Stimulated activated CD8-positive, alpha-beta memory T cell treated with anti-CD3 and anti-CD28 coated beads, Interleukin-2, amount 100 ng/mL, for 48 hours (primary cell): ENCODE measurements at places on chromosomes 12 and 14.
A peak's percentile ranks its signal among the peaks of the same experiment; 100 is the strongest.

GRCh38 chr14:68246074-68246785, 426.7 kb downstream of the RAD51B start:
- no peak for DNase-seq

GRCh38 chr12:56158926-56159461, 835 bp downstream of the MYL6 start:
- DNase-seq = no peak

DNA sequence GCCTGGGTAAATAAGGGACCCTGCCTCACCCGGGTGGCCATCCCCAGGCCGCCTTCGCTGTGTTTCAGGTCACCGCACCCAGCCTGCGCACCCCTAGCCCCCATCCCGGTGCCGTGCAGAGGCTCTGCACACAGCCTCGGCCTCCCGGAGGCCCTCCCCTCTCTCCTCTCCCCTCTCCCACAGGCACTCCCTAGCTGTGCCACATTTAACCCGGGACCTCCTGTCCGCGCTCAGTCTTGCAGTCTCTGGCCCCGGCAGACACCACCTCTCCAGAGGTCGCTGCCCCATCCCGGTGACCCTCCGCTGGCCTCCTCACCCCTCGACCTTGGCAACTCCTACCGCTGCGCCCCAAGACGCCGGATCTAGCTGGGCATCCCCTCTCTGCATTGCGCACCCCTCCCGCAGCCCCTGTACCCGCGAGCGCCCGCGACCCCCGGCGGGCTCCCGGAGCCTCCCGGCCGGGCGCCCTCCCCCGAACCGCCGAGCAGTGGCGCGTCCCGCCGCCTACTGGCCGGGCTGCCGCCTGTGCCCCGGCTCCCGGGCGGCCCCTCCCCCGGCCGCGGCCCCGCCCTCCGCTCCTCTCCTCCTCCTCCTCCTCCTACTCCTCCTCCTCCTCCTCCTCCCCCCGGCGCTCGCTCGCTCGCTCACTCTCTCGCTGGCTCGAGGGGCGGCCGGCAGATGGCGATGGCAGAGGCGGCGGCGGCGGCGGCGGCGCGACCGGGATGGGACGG, 120.7 kb downstream of the AACS start:
- peak; percentile 53 for DNase-seq

DNA sequence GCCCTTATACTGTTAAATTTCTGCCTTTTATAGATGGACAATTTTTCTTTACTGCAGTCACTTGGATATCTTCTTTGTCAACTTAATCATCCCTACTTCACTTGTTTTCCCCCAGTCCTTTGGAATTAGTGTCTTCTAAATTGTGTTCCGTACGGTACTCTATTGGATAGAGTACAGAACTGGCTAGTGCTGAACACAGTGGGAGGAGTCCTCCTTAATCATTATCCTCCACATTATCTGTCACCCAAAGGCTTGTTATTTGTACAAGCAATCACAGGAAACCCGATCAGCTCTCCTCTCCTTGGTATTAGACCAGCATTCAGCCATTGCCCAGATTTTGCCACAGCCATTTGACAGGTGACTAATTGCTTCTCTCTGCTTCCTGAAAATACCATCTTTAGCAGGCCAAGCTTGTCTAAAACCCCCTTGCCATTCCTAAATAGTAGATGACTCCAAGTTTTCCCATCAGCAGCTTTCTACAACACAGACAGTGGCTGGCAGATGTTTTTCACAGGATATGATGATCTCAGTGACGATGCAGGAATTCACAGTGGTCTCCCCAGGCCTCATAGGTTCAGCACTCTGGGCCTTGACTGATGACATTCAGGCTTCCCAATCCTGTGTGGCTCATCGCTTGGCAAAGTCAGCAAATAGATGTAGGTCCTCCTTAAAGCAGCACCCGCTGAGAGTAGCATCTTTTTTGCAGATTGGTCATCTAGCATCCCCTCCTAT, 216.0 kb upstream of the RGS6 start:
- DNase-seq = no peak

DNA sequence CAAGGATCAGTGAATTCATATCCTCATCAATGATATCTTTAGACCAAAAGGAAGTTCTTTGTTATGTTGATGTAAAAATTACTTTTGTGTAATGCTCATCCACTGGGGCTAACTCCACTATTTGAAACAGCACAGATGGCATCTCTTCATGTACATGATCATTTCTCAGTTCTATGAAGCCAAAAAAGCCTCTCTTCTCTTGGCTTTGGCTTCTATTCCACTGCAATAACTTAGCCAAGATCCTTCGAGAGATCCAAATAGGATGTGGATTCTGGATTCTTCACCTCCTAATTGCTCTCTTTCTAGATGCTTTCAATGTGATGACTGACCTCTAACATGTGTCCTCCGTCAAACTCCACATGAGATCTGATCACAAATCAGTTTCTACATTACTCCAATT, 851.2 kb downstream of the GALC start:
- no peak for DNase-seq

DNA sequence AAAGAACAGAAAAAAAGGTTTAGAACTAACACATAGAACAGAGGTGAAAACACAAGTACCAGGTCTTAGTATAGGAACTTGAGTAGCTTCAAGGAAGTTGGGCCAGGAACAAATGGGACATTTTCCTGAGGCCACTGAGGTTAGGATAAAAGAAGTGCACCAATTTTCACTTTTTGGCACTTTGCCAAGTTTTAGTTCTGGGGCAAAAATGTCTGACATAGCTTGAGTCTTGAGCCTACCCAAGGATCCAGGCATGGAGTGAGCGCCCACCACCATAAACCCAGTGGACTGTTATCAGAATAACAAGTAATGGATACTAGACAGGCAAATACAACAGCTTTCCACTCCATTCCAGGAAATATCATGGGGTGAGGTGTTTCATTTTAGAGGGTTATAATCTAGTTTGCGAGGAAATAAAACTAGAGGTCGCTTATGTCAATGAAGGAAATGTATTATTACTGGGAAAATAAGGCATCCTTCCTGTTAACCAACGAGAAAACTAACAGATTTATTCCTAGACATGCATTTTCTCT, 199.7 kb upstream of the HMGA2 start:
- DNase-seq = no peak

GRCh38 chr14:99395909-99396530, 84.6 kb downstream of the SETD3 start:
- peak; percentile 30 for DNase-seq

- no peak for DNase-seq
These were observed 105.8 kb upstream of the ATXN7L3B start for GRCh38 chr12:74431801-74432200.

DNA sequence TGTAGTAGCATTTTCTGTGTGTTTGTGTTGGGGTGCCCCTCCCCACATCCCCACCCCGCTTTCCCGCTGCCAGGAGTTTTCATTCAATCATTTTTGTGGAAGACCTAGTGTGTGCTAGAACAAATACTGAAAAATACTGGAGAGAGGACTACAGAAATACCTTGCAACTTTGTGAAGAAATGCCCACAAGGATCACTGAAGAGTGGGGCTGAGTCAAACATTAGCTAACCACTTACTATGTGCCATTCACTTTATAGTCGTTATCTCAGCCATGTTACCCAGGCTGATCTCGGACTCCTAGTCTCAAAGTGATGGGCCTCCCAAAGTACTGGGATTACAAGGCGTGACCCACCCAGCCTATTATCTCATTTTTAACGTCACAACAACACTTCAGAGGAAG, 559 bp upstream of the LMBR1L start:
- DNase-seq = no peak

DNA sequence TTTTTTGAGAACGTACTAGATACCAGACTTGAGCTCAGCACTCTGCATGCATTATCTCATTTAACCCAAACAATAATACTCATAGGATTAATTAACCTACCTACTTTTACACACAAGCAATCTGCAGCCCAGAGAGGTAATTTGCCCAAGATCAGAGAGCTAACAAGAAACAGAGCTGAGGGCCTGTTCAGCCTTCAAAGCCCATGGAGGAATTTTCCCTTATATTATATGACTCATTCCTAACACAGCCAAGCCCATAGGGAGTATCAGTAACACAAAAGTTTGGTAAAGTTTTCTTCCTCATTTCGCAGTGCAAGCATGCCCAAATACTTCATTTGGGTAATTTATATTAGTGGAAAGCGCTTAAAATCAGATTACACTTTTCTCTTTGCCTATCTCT, 94.7 kb downstream of the GALC start:
- DNase-seq = no peak

DNA sequence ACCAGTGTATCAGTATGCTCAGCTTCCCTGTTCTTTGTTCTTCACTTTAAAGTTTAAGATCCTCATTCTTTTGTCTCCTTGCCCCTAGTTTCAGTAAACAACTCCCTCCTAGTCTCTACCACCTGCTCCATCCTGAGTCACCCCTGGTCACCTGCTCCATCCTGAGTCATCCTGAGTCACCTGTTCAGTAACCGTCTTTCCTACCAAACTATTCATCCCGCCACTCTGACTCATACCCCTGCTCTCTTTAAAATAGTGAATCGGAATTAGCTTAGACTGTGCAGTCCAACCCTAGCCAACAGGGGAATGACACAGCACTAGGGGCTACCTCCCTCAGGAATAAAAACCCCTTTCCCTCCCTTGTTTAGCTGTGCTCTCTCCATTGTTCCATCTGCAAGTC, 888.1 kb upstream of the MDGA2 start:
- DNase-seq = no peak

DNA sequence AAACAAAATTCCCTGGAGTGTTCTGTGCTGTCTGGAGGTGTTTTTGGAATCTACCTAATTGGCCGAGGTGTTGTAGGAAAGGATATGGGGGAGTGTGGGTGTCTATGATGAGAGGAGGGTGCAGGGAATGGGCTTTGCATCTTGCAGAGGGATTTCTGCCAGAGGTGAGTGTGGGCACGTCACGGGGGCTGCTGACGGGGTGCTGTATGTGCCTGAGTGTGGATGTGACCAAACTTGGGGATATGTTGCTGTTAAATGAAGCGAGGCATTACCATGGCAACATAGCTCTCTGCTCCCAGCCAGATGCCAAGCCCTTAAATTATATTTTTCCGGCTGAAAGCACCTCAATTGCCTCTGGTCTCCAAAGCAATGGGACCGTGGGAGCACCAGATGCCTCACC, 44.3 kb upstream of the SPTLC2 start:
- DNase-seq = no peak

DNA sequence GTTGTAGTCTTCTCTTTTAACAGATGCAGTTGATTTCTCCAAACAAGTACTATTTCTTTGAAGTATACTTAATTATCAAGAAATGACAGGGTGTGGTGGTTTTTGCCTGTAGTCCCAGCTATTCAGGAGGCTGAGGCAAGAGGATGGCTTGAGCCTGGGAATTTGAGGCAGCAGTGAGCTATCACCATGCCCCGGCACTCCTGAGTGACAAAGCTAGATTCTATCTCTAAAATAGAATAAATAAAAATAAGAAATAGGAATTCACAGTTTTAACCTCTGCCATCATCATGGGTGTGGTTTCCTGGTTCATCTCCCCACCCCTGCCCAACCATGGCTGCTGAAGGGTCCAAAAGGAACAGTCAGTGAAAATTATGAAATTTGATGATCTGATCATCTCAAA, 290.2 kb upstream of the FLRT2 start:
- DNase-seq = no peak

GRCh38 chr12:43921666-43922337, 85.9 kb downstream of the TMEM117 start:
- no peak for DNase-seq
